ENCODE measurements at places on chromosomes 11 and 22.

- peak; percentile 44 for DNase-seq
Measured at GRCh38 chr22:46661221-46661851, 41.1 kb downstream of the GRAMD4 start.

- DNase-seq = no peak
Measured at GRCh38 chr11:16318320-16318719, 38.0 kb downstream of the SOX6 start.

- DNase-seq = no peak
Measured at GRCh38 chr11:134921938-134922337, 509.9 kb upstream of the B3GAT1 start.

DNA sequence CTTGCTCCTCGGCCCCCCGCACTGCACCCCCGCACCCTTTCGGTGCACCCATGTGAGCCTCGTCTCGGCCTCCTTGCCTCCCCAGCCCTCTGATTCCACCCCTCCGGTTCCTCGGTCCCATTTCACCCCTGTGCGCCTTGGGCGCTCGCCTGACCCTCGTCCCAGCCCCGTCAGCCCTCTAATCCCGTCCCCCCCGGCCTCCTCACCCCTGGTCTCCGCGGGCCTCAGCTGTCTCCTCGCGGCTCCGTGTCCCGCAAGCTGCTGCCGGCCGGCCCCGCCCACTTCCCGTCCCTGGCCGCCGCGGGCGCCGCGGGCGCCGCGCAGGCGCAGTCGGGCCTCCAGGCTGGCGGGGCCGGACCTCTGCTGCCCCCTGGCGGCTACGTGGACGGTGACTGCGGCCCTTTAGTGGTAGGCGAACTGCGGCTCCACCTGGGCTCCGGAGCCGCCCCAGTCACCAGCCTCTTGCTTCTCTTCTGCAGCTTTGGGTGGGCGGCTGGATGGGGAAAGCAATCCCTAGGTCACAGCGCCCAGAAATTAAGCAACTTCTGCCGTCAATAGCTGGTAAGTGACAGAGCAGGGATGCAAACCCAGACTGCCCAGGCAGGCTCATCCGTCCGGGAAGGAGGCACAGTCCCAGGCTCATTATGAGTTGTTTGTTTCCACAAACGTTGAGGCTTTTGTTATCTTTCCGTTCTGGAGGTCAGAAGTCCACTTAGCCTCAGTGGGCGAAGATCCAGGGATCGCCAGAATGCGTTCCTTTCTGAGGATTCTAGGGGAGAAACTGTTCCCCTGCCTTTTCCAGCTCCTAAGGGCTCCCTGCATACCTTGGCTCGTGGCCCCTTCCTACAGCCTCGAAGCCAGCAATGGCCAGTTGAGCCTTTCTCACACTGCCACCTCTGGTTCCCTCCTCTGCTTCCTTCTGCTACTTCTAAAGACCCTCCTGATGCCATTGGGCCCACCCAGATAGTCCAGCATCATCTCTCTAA, at the start of gene PPM1F:
TSS of gene PPM1F (minus strand) at position 263 of the 986 bp plus-strand sequence. CDS start 6,800 bp downstream, outside the sequence.
- DNase-seq = peak; percentile 92

GRCh38 chr11:104148706-104149105, 15.2 kb downstream of the PDGFD start:
- no peak for DNase-seq

- DNase-seq = no peak
Measured at GRCh38 chr11:93510196-93510873, 32.9 kb downstream of the SMCO4 start.
